HCEC 1CT (cell line): ENCODE measurements at places on chromosomes 12 and 14.
A peak's percentile ranks its signal among the peaks of the same experiment; 100 is the strongest.

- DNase-seq: no peak
These were observed 53.4 kb downstream of the ZFC3H1 start for GRCh38 chr12:71610031-71610795.

DNA sequence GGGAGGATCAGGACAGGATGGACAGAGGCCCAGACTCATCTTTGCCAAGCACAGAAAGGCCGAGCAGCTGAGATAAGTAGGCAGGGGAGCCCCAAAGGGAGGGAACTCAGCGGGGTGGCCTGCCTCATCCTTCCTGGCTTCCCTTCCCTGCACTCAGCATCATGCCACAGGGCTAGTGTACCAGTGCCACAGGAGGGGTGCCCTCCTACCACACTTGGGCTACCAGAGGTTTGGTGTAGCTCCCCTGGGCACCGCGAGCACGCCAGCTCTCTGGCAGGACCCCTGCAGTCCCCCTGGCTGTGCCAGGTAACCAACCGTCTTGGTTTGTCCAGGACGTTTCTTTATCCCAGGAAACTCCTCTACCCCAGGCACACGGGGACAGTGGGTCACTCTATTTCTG lies 123.5 kb downstream of the ESRRB start:
- DNase-seq: no peak

GRCh38 chr14:100674897-100675619 lies 51.6 kb upstream of the DLK1 start:
- DNase-seq: no peak

DNA sequence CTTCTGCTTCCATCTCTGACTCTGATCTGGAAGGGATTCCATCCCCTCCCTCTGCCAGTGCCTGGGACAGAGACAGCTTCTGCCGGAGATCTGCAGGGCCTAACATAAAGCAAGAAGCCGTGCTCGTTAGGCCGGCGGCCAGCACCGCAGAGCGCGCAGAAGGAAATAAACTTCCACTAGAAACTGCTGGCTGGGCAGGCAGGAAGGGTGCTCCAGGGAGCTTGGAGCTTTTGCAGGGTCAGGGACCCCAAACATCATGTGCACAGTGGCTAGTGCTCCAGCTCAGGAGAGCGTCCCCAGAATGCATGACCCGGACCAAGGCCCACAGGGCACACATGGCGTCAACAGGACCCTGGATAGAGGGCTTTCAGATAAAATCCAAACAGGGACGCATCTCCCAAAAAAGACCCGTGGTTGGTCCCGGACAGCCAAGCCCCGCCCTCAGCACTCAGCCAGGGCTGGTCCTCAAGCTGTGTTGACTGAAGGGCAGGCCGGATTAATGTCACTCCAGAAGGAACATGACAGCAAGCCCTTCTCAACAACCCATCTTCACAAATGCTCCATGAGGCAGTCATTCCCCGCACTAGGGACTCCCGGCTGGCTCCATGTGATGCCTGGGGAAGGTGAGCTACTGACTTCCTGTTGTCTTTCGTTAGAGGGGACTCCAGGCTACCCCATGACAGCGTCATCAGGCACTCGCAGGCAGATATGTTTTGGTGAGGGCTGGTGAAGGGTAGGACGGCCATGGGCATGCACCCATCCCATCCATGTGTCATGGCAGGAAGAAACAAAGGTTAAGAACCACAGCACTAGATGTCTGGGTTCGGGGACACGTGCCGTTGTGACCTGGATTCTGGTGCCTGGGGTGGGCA lies 121.5 kb downstream of the CALM1 start:
- DNase-seq: no peak

DNA sequence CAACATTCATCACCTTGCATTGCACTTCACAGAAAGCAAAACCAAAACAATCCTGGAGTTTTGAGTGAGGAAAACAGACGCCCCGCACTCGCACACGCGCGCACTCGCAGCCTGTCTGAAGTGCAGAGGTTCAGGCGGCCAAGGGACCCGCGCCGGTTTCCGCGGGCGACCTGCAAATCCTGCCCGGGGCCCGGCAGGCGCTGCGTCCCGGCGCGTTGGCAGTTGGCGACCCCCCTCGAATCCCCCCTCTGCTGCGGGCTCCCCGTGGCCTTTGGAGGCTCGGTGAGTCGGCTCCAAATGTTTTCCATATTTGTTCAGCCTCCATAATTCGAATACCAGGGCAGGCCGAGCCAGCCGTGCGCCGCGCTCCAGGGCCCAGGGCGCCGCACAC lies at the start of gene SSPN:
TSS of gene SSPN (plus strand) at position 324 of the 391 bp plus-strand sequence. CDS start 100 bp downstream, outside the sequence.
- peak; percentile 37 for DNase-seq

DNA sequence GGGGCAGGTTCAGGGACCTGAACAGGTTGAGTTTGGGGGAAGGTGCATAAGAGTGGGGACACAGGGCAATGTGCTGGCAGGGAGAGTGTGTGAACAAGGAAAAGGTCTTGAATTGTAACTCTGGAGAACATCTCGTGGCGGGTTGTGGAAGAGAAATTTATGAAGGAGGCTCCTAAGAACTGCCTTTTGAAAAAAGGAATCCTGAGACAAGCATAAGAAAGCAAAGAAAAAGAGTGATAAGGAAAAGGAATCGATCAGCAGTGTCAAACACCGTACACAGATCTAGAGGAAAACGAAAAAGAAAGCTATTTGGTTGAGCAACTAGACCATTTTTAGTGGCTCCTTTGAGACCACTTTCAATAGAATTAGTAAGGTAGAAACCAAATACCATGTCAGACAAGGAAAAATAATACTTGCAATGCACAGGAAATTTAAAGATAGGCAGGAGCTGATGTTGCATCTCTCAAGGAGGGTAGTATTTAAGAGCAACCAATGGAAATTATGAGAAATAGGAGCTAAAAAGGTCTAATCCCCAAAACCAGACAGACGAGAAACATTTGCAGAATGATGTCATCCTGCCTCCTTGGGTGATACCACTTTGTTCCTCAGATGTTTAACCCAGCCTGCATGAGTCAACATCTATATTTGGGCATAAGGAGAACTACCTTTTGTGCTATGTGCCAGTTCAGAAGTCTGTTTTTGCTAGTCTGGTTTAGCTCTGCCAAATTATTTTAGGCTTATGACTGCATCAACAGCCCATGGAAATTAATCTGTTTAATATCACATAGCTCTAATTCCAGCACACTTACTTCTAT lies 64.5 kb upstream of the STK38L start:
- DNase-seq: peak; percentile 96

DNA sequence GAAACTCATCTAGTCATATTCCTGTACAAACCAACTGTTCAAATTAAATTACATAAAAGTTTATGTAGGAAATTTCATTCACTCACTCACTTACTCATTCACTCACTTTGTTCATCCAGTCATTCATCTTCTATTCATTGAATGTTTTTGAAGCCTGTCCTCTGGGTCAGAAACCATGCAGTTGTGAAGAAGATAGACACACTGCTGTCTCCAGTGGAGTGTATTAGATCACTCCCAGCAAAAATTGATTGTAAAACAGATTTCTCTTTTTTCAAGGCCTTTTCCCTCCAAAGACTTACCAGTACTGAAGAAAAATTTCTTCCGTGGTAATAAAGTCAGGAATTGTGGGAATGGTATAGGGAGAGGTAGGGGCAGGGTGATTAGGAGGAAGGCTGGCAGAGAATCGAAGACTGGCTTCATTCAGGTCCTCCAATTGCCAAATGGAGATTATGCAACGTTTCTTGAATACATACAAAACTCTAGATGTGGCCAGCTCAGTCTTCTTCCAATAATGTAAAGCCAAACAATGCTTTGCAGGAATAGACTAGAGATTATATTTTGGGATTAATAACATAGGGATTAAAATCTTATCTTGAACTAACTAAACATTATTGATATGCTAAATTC lies 9.1 kb downstream of the LRRK2 start:
- no peak for DNase-seq

DNA sequence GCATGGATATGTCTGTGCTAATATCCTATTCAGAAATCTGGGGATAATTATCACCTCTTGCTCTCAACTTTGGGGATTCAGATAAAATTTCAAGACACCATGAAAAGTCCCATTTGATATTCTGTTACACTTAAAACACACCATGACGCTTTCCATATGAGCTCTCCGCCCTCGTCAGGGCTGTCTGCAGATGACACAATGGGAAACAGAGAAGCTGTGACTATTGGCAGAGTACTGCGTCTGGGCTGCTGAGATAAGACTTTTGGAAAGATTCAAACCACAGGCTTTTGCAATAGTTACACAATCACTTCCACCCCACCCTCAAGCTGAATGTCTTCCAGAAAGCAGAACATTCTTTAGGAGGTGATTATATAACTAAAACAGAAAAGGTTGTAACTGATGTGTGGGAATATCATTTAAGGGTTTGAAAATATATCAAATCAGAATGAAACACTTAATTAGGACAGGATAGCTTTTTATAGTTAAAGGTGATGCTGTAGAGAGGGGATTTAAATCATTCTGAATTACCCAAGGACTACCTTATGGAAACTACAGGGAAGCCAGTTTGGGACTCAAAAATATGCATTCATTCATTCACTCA lies 75.3 kb upstream of the TMPO start:
- DNase-seq: peak; percentile 85

DNA sequence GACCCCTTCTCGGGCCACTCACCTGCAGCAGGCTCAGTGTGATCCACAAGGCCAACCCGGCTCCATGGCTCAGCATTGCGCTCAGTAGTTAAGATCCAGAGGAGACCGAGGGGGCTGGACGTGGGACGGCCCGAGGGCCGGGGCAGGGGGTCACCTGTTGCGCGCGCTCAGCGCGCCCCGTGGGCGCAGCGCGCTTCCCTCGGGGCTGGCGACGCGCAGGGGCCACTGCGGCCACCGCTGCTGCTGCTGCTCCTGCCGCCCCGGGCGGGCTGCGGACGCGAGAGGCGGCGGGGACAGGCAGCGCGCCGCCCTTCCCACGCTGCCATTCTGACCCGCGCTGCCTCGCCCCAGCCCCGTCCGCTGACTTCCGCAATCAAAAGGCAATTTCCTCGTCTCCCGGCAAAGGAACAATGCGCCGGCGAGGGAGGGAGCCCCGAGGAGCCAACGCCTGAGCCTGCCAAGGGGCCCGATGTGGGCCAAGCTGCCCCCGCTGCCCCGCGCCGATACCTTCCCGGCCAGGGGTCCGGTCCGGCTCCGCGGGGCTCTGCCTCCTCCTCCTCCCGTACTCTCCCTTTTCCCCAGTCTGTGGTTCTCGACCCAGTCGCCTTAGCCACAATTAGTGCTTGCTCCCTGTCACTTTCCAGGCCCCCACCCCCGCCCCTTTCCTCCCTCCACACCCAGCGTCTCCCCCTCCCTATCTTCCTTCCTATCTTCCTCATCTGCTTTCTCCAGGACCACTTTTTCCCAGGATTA lies 27.3 kb downstream of the PTPRB start:
- DNase-seq: peak; percentile 32

DNA sequence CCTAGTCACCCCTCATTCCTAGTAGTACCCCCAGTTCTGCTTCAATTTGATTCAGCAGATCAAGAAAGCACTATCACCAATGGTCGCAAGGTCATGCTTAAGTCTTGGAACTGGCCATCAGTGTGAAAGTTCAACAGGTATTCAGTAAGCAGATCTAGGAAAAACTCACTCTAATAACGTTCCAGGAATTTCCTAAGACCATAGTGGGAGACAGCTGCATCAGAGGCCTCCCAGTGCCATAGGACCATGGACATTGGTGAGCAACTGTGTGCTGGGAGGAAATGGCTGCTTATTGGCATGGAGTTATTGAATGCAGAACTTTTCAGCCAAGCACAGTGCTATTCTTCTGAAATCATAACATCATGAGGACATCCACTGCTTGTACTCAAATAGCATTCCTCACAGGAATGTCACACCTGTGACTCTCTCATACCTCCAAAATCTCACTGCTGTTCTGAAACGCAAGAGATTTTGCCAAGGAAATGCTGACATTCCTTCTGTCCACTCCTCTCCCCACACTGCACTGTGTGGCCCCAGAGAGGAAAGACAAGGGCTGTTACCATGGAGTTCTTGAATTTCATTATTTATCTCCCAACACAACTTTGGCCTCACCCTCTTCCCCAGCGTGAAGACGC lies 30.9 kb upstream of the MDM2 start:
- no peak for DNase-seq

DNA sequence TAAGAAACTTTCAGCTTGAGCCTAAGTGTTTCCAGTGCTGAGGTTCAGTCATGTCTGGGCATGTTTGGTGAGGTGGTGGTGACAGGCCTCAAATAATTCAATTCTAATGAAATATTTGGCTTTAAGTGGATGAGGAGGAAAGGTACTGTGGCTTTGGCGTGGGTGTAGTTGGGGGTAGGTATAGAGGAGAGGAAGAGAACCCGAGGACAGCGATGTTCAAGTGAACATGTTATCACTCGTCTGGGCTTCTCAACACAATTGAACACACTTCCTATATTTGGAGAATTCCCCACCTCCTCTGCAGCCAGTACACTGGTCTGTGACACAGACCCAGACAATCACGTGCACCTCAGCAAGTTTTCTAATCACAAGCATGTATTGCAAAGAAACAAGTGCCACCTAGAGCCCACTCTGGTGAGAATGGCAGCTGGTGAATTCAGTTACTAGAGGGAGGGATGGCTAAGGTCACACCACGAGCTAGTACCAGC lies 53.0 kb downstream of the IFNG-AS1 start:
- no peak for DNase-seq

GRCh38 chr12:94082690-94083089 lies 65.7 kb upstream of the PLXNC1 start:
- DNase-seq: no peak

- DNase-seq: no peak
These were observed 52.0 kb downstream of the WASHC3 start for GRCh38 chr12:102009796-102010195.

GRCh38 chr14:54040846-54041245 lies 84.2 kb upstream of the BMP4 start:
- DNase-seq: peak; percentile 58

DNA sequence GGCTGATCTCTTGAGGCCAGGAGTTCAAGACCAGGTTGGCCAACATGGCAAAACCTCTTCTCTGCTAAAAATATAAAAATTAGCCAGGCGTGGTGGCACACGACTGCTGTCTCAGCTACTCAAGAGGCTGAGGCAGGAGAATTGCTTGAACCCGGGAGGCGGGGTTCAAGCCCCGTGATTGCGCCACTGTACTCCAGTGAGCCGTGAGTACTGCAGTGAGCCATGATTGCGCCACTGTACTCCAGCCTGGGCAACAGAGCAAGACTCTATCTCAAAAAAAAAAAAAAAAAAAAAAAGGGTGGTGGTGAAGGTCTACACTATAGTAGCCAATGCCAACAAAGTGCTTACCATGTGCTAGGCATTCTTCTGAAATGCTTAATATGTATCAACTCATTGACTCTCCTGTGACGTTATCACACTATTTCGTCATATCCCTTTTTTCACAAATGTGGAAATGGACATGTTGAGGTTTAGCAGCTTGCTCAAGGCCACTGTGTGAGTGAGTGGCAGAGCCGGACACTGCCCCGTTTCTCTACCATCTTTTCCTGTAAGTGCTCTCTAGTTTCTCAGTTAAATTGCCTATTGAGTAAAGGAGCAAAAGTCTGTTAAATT lies 59.6 kb downstream of the GNS start:
- no peak for DNase-seq

DNA sequence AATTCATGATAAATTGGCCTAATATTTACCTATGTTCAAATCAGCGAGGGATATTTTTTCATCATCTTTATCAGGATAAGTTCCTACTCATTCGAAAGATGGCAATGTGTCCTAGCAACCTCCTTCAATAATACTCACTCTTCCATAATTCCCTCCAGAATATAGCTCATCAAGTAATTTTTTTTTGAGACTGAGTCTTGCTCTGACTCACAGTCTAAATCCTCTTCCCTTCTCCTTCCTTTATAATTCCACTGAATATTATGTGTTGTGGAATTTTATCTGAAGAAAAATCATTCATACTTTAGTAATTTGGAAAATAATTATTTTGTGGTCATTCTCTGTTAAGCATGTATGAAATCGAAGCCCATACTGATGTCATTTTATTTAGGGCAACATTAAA lies 663.8 kb downstream of the FLRT2 start:
- no peak for DNase-seq

GRCh38 chr12:66044731-66045130 lies 85.8 kb downstream of the LLPH start:
- DNase-seq: peak; percentile 62
